Stimulated activated effector memory CD8-positive, alpha-beta T cell treated with anti-CD3 and anti-CD28 coated beads, Interleukin-12 subunit alpha, Interleukin-12 subunit beta, amount 100 ng/mL, for 72 hours (primary cell): ENCODE measurements at places on chromosomes 4 and X.

DNA sequence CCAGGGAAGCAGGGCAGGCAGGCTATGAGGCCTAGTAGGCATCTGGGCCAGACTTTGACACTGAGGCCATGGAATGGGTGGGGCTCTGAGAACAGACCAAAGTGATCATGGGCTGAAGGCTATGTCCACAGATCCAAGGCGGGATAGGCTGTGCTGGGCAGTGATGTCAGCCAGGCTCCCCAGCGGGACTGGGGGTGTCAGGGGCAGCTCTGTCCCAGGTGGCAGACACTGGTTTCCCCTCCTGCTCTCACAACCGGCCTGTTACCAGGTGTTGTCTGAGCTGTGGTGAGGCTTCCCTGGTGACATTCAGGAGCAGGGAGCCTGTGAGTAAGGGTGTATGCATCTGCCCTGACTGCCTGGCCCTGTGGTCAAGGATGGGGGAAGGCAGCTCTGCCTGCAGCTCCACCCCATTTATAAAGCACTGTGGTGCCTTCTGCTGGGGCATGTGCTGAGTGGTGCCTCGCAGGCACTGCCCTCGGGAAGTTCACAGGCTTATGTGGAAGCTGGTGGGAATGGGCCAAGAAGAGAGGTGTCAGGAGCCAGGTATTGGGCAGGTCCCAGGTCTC is 2.9 kb downstream of the IL9R start:
- DNase-seq, result no peak

- no peak for DNase-seq
These were observed 63.7 kb downstream of the SPCS3 start for GRCh38 chr4:176383273-176384077.

GRCh38 chr4:26248647-26249046 is 72.2 kb upstream of the RBPJ start:
- no peak for DNase-seq

- no peak for DNase-seq
These were observed 236.1 kb downstream of the SPRY1 start for GRCh38 chr4:123632693-123633030.

GRCh38 chr4:155473420-155474095 is 96.8 kb upstream of the MAP9 start:
- DNase-seq, result no peak
